NCI-H748 treated with DMSO at 0.1 percent for 48 hours (cell line): ENCODE measurements at places on chromosomes 4 and X.

- no peak for DNase-seq
Measured at GRCh38 chr4:133550436-133550835, 401.3 kb downstream of the PCDH10 start.

GRCh38 chrX:33194876-33195433, 16.4 kb downstream of the DMD start:
- DNase-seq = no peak

GRCh38 chr4:69731847-69732246, 28.6 kb downstream of the SULT1B1 start:
- no peak for DNase-seq

DNA sequence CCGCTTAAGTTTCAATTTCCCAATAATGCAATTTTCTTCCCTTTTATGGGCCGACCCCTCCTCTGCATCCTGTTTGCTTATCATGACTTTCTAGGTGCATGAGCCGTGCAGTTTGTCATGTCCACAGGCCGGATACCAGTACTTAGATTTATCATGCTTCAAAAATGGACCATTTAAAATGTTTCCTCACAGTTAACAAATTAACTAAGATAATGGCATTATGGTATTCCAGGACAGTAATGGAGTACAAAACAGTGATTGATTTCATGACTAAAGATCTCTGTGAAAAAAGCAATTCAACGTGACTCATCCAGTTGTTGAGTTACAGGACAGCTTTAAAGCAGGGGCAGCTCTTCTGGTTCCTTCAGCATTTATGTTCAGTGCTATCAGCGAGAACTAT, 23.0 kb downstream of the SNX25 start:
- no peak for DNase-seq

- no peak for DNase-seq
Measured at GRCh38 chrX:134706138-134706537, 47.9 kb upstream of the PLAC1 start.

DNA sequence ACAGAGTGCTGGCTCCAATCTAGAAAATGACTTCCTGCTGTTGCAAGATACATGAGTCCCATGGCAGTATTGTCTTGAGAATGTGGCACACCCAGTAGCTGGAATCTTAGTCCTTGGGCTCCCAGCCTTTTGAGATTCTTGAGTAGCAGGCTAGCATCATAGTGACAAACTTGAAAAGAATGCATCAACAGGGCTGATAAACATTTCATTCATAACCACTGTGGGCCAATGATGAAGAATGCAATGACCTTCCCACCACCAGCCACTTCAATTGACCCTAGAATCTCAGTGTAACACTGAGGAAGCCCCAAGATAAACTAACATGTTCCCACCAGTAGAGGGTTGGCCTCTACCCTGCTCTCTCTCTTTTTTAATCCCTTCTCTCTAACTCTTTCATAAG, 329.3 kb downstream of the GBA3 start:
- no peak for DNase-seq

- no peak for DNase-seq
Measured at GRCh38 chrX:41734530-41734929, 10.5 kb downstream of the GPR82 start.

DNA sequence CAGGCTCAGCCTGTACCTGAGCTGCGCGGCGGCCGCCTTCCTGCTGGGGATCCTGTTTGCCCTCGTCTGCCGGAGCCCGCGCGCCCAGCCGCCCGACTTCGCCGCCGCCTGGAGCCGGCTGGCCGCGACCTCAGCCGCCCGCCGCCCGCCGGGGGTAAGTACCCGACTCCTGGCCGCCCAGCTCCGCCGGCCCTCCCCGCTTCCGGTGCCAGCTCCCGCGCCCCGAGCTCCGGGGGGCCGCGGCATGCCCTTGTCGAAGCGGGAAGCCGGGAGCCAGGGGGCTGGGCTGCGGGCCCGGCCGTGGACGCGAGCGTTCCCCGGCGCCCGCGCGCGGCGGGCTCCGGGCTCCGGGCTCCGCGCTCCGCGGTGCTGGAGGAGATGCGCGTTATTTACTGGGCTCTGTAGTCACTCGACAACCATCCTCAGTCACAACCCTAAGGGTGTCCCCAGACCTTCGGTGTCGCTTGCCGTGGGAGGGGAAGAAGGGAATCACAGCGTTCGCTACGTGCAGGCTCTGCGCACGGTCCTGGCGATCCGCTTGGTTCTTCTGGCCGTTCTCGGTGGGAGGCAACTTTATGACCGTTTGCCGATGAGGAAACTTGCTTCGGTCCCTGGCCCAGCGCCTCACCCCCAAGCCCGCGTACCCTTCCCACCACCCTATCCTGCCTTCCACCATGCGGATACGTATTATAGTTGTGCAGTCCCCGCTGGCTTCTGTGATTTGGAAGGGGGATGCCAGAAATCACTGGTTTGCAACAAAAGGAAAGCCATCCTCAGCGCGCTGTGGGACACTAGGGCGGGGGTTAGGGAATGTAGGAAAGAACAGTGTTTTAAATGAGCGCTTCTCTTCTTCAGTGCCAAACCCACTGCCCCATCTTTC, 944 bp downstream of the SNX25 start:
- DNase-seq = no peak

DNA sequence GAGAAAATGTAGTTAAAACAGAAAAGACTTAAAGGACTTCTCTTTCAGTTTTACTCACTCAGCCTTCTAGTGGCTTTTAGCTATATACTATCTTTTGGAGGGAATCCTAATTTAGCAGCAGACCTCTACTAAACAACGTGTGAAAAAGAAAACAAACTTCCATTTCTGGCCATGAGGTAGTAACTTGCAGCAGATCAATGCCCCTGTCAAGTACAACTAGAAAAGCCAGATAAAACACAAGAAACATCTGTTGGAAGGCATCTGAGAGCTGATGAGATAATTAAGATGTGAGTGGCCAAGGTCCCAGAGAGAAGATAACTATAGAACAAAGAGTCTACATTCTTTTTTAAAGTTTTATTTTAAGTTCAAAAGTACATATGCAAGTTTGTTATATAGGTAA, 101.7 kb downstream of the CORIN start:
- DNase-seq = no peak

DNA sequence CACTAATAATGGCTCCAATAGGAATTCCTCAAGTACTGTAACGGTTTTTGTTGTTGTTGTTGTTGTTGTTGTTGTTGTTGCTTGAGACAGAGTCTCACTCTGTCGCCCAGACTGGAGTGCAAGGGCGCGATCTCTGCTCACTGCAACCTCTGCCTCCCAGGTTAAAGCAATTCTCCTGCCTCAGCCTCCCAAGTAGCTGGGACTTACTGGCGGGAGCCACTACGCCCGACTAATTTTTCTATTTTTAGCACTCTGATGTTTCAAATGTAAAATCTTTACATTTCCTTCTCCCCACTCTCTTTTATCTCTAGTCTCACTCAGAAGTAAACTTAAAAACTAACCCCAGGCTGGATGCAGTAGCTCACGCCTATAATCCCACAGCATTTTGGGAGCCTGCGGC, 8.0 kb downstream of the ANKRD17 start:
- DNase-seq = no peak

- no peak for DNase-seq
Measured at GRCh38 chr4:15714141-15714540, 11.3 kb downstream of the BST1 start.

DNA sequence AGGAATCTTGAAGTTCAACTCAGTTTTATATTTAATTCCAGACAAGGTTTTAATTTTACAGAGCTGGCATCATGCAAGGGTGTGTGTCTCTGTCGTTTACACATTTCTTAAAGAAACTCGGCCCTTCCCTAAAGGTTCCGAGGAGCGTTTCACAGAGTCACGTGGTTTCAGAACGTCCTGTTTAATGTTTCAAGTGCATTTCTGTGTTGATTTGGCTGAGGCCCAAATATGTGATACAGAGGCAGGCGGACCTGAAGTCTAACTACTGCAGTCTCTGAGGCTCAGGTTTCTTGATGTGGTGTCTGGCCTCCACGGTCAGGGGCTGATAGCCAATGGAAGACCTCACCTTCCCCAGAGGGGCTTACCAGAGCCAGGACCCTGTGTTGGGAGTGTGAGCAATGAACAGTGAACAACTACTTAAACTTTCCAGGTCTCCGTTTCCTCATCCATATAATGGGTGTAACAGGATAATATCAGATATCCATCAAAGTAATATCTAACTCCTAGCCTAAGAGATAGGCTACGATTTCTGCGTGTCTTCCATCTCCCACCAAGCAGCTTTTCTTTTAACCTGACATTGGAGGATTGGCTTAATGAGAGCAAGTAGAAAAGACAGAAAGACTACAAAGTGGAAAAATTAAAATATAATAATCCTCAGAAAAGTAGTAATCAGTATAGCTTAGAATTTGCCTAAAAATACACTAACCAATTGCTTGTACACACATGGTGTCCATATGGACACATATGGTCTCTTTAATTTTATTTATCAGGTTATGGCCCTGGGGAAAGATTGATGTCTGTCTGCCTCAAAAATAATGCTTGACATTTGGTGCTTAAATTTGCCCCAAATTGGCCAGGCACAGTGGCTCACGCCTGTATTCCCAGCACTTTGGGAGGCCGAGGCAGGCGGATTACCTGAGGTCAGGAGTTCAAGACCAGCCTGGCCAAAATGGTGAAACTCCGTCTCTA, 50.0 kb upstream of the TRIM2 start:
- DNase-seq = peak; percentile 18

DNA sequence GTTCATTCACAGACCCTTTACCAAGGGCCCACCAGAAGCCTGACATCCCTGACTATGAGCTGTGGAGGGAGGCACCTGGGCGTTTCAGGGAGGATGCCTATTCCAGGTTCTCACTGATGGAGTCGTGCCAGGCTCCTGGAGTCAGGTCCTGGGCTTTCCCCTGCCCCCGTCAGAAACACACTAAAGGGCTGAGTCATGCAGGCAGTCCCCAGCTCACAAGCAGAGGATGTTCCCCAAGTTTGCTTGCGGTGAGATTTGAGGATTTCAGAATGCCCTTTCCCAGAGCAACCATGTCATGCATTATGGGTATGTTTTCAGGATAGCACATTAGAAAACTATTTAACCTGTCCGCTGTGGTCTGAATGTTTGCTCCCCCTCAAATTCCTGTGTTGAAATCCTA, 45.2 kb downstream of the FHDC1 start:
- DNase-seq = no peak

GRCh38 chr4:106366026-106366425, 2.6 kb downstream of the GIMD1 start:
- no peak for DNase-seq
